H4 (cell line): ENCODE measurements at places on chromosomes 6 and 20. TPM values are rescaled to one million over a fixed set of nuclear protein-coding genes. Genes with fewer than 3 reads are reported as not detected.

ZSCAN23 gene
- total RNA-seq = 0.64 and 2.4 TPM in 2 replicates

FAM184A gene
- 1.4 and 2.1 TPM in 2 replicates for total RNA-seq

LIN28B gene
- not detected in 2 replicates for total RNA-seq

MCCD1 gene
- not detected in 2 replicates for total RNA-seq

KIF25 gene
- total RNA-seq = 0.51 and 2.3 TPM in 2 replicates

DPPA5 gene
- not detected in 2 replicates for total RNA-seq

TCP11 gene
- total RNA-seq = 0.14 TPM in 1 of 2 replicates, not detected in the other

BTN1A1 gene
- not detected in 2 replicates for total RNA-seq

DNA sequence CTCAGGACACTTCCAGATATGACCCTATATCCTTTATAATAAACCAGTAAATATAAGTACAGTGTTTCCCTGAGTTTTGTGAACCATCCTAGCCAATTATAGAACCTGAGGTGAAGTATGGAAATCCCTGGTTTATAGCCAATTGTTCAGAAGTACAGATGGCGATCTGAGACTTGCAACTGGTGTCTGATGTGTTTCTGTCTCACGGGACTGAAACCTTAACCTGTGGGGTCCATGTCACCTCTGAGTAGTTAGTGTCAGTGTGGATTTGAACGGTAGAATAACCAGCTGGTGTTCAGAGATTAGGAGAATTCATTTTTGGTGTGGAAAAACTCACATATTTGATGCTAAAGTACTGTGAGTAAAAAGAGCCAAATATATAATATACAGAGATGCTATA, 606.6 kb downstream of the MAFB start:
- no peak for DNase-seq

DNA sequence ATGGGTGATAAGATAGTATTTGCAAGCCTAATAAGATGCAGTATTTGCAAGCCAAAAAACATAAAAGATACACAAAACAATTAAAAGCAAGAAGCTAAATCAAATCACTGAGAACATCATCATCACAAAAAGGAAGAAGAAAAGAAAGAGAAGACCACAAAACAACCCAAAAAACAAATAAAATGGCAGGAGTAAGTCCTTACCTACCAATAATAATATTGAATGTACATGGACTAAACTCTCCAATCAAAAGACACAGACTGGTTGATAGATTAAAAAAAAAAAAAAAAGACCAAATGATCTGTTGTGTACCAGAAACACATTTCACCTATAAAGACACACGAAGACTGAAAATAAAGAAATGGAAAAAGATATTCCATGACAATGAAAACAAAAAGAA, 37.7 kb downstream of the ECHDC1 start:
- no peak for DNase-seq

- no peak for DNase-seq
These were observed 105.5 kb upstream of the MYL9 start for GRCh38 chr20:36435592-36436541.

- DNase-seq = peak; percentile 33
These were observed 16.2 kb upstream of the RSPO3 start for GRCh38 chr6:127102299-127102698.

DNA sequence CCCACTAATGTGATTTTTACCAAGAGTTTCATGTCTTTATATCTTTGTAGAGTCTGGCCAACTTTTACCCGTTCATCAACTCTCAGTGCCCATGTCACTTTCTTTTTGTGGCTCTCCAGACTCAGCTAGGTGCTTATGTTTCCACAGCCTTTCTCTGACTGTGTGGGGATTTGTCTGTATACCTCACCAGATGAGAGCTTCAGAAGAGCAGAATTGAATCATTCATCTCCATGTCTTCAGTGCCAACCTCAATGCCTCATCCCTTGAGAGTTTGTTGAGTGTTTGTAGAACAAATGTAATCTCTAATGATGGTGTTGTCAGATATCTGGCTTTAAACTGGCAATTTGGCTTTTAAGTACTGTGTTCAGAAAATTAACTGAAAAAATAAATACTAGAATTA, 16.8 kb upstream of the CCN2 start:
- DNase-seq = no peak

GRCh38 chr20:9616833-9617461, 102.6 kb downstream of the LAMP5 start:
- DNase-seq = peak; percentile 63

DNA sequence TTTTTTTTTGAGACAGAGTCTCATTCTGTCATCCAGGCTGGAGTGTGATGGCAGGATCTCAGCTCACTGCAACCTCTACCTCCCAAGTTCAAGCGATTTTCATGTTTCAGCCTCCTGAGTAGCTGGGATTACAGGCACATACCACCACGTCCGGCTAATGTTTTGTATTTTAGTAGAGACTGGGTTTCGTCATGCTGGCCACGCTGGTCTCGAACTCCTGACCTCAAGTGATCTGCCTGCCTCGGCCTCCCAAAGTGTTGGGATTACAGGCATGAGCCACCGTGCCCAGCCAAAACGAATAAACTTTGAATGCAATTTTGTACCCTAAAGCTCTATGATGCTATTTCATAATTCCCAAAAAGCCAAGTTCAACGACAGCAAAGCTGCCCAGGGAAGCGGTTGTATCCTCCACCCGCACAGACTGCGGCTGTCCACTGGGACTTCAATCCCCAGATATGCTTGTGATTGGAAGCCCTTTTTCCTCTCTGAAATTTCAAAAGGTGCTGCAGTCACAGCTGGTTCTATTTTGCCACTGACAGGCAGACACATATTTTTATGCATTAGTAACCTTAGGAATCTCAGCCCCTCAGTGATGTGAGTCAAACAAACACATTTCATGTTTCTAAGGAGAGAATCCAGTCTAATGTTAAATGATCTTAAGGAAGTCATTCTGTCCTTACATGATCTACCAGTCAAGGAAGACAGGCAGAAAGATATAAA, 8.7 kb upstream of the RAMACL start:
- DNase-seq = no peak

- peak; percentile 10 for DNase-seq
These were observed 64.8 kb downstream of the UTRN start for GRCh38 chr6:144349690-144350527.

GRCh38 chr6:35984701-35985100, 39.7 kb downstream of the SLC26A8 start:
- DNase-seq = no peak

GRCh38 chr20:62122654-62123449, 577 bp downstream of the LSM14B start:
- DNase-seq = no peak

DNA sequence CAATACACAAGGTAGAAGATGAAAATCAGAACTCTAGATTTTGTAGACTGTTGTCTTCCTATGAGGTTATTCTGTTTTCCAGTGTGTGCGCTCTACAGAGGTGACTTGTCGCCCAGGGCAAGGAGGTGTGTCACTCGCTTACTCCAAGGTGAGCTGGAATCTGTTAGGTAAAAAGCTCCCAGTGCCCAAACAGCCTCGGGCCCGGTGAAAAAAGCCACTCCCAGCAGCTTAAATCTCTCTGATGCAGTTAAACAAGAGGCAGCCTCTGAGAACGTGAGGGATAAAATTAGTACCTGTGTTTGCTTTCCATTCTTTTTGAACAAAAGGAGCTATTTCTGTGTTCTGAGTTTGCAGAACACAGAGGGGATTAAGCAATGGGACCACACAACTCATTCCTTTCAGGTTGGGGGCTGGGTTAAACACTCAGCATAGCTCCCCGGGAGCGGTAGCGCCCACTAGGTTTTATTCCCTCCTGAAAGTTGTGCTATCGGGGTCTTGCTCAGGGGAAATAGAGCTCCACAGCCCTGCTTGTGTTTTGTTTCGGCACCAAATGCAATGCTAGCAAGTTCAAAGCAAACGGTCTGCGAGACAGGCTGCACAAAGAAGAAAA, 181.2 kb downstream of the FOXA2 start:
- DNase-seq = no peak

DNA sequence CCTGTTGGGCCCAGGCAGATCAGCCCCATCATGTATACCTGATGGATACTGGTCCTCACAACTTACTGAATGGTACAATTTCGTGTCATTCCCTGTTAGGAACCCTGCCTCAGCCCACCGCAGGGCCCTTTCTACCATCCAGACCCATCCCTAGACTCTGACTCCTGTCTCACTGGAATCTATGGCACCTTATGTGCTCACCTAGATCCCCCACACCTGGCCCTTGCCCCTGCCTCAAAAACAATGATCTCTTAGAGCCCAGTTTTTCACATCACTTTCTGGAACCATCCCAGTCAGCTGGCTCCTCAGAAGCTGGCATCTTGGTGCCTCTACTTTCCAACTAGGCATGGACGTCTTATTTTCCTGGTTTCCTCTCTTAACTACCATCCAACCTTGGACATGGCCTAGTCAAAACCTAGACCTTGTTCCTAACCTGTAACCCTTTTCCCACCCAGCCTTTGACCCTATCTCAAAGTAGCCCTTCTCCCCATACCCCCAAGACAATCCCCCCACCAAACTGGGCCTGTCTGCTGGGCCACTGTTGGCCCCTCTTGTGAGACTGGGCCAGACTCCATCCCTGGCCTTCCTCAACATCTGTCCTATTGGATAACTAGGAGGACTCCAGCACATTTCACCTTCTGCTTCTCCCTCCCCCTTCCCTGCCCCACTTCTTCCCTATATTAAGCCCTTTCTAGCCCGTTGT, 981 bp downstream of the HM13 start:
- DNase-seq = no peak

DNA sequence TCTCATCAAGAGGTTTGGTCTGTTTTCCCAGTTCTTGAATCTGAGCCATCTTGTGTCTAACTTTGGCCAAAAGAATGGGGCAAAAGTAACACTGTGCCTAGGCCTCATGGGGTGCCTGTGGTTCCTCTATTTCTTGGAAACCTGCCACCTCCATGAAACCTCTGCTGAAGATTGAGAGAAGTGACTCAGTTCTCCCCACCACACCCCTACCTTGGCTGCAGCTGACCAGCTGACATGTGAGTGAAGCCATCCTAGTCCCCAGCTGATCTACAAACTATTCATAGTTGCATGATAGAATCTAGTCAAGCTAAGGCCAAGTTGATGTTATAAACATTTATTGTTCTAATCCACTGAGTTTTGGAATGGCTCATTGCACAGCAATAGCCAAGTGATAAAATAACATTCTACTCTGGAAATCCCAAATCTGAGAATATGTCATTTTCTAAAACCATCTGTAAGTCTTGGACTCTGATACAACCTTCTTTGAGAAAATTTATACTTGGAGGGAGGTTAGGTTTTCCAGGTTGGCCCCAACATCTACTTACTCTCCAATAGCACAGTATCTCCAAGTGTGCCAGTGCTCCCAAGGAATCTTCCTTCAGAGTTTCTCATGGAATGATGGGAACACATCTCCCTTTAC, 107.0 kb upstream of the SMLR1 start:
- DNase-seq = no peak

DNA sequence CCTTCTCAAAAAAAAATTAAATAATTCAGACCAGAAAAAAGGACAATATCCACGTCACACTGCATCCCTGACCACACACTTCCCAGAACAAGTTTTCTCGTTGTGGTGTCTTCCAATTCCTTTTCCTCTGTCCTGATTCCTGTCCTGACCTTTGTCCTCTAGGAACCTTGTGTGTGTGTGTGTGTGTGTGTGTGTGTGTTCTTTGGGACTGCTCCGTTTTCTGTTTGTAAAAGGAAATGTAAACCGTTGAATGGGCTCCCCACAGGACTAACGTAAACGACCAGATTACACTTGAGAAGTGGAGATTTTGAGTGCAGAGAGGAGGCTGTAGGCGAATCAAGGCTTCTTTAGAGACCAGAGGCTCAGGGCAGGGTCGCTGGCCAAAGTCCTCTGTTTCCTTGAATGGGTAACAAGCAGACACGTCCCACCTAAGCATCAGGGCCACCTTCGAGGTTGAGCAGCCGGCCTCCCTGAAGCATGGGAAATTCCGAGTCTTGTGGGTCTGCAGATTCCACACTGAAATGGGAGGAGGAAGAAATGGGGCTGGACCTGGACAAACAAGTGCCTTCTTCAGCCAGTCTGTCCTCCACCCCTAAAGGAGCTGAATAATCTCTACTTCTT, 7.3 kb downstream of the ZBTB46 start:
- no peak for DNase-seq
